GF-D8 (cell line): ENCODE measurements at places on chromosomes 4 and X.

- DNase-seq = no peak
Observed at GRCh38 chr4:14168919-14169318, 541.4 kb upstream of the BOD1L1 start.

DNA sequence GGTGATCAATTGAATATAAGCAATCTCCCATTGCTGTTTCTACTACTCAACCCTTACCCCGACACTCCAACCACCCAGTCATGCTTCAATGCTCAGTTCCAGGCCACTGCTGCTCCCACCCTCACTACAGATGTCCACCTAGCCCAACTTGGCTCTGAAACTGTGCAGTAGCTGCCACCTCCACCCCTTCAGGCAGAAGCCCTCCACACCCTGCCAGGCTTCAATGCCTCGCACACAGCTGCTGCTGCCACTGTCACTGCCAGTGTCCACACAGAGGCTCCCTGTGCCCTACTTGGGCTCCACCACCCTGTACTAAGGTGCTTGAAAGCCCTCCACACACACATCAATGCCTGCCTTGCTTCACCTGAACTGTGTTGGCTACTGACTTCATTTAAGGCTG is 34.6 kb downstream of the LAMTOR3 start:
- no peak for DNase-seq

DNA sequence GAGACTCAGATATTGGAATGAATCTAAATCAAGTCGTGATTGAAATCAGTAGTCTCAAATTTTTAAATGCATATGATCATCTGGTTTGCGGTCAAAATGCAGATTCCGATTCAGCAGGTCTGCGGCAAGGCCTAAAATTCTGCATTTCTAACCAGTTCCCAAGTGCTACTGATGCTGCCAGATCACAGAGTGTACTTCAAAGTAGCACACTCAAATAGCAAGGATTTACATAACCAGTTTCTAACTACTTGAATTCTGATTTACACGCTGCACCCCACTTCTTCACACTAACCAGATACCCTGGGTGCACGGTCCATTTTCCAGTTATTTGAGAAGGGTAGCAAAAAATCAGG is 752 bp downstream of the MBTPS2 start:
- peak; percentile 4 for DNase-seq

GRCh38 chr4:99467887-99468286 is 32.7 kb upstream of the ADH7 start:
- no peak for DNase-seq

GRCh38 chr4:140755774-140756318 is 339 bp downstream of the TBC1D9 start:
- DNase-seq = no peak

GRCh38 chrX:46805270-46805669 is 31.6 kb upstream of the RP2 start:
- no peak for DNase-seq

DNA sequence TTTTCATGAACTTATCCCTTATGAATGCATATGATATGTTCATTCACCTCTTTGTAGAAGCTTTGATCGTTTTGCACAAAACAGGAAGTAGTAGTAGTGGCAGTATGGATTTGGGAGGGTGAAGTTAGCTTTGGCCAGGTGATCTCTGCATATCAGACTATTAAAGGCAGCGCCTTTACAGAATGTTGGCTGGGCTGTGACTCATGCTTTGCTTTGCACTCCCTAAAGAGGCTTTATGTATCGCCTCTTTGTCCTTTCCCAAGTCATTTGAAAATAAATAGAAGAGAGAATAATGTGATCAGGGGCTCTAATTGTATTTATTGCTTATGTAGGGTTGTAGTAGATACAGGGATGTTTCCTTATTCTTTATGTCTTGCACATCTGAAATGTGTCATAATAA is 50.4 kb downstream of the SHROOM3 start:
- no peak for DNase-seq

GRCh38 chr4:38710053-38710452 is 46.1 kb downstream of the KLF3 start:
- no peak for DNase-seq

GRCh38 chr4:7172946-7173345 is 19.4 kb upstream of the SORCS2 start:
- DNase-seq = no peak

DNA sequence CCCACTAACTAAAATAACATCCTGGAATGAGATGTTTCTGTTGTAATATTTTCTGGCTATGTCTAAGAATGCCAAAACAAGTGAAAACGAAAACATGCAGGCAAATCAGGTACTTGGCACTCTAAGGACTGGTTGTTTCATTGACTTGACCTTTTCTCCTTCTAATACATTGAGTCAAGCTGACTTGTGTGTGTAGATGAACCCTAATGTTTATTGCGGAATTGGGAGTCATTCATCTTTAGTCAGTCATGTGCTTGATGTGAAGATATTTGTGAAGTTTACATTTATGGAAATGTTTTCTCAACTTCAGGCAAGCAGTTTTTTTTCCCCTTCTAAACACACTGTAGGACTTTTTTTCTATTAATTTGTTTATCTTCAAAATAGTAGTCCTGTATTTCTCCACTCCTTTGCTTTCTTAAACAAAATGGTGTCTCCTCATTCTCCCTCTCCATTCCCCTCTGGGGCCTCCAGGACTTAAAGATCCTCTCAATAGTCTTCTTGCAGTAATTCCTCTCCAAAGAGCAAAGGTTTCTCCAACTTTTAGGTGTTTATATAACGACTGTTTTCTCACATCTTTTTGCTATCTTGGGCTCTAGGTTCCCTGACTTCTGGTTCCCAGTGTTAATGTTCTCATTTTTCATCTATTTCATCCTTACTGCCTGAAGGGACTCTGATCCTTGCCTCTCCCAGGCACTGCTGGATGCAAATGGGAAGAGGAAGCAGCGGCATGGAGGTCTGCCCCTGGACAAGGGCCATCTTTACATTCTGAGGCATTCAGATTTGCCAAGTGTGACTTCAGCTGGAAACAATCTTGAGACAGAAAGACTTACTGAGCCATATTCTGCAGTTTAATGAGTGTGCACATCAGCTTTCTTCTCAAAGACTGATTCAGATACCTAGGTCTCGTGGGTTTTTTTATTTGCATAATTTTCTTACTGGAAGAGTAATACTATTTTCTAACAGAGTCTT is 166.4 kb downstream of the ARHGAP6 start:
- no peak for DNase-seq

GRCh38 chr4:47567511-47567910 is 82.4 kb downstream of the ATP10D start:
- no peak for DNase-seq

GRCh38 chr4:164935363-164935762 is 42.1 kb downstream of the TRIM61 start:
- DNase-seq = no peak

DNA sequence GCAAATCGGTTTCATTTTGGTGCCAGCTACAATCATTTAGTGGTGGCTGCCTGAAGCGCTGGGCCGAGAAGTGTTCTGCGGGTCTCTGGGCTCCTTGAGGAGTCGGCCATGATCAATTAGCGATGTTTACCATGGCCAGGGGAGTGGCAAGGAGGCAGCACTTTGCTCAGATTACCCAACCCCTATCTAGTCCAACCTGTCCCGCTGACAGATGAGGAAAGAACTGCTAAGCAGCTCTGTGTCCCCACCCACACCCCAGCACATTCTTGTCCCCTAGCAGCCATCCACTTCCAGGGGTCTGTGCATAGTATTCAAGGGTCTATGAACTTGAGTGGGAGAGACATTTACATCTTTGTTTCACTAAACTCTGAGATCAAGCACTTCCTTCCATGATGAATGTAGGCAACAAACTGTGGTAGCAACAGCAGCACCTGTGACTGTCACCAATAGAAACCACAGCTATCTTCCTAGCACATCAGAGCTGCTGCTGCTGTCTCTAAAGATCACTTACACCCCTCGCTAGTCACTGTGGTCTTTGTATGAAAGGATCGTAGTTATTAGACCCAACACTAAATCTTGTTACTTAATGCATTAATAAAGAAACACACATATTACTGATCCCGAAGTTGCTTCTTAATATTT is 331.6 kb downstream of the BCOR start:
- DNase-seq = no peak

- no peak for DNase-seq
Observed at GRCh38 chrX:105266456-105266855, 46.0 kb upstream of the TEX13A start.

GRCh38 chr4:90375081-90375480 is 247.9 kb downstream of the CCSER1 start:
- no peak for DNase-seq

DNA sequence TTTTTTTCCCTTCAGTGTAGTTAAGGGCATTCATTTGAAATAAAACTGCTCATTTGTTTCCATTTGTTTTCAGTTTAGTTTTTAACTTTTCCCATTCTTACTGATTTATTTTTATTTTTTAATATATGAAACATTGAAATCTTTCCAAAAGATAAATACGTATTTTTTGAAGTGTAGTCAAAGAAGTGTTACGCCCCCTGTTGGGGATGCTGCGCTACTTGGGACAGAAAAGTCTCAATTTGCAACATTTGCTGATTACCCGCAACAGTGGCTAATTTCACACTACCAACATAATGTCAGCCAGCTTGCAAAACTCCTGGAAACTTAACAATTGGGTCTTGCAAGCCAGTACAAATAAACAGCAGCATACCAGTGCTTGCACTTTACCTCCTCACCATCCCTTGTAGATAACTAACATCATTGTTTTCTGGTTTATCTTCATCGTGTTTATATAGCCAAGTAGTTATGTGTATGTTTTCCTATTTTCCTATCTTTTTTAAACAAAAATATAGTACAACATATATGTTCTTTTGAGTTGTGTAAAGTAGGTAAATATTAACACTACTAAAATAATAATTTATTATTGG is 158.6 kb downstream of the STPG2 start:
- DNase-seq = no peak

DNA sequence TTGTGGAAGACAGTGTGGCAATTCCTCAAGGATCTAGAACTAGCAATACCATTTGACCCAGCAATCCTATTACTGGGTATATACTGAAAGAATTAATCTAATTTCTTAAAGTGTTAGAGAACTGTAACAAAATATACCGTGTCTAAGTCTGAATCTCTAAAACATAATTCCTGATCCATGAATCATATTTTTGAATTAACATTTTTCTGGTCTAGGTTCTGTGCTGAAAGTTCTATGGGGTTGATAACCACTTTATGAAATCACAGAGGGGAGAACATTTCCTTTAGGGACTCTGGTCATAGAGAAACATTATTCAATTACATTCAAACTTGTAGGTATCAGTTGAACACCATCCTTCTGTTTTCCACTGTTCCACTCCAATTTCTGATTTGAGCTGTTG is 91.9 kb upstream of the ETNPPL start:
- no peak for DNase-seq

DNA sequence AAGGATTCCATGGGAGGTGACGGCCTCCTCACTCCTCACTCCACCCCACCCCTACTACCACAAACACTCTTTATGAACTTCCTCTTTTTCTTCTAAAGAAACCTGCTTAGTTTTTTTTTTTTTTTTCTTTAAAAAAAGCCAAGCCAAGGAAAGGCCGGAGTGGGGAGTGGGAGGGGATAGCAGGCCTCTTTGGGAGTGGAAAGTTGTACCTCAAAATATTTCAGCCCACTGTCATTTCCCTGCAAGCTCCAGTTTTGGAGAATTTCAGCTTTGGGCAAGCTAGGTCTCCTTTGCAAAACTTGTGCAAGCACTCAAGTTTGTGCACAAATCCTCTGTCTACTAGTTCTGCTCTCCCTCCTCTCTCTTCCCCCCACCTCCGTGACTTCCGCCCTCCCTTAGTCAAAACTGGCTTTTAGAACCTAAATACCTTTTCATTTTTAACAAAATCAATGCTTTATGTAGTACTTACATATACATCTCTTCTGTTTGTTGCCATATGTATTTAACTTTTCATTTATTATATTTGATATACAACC is 512 bp upstream of the ANTXR2 start:
- DNase-seq = peak; percentile 88

GRCh38 chr4:127113844-127114362 is 518.9 kb upstream of the INTU start:
- DNase-seq = no peak

DNA sequence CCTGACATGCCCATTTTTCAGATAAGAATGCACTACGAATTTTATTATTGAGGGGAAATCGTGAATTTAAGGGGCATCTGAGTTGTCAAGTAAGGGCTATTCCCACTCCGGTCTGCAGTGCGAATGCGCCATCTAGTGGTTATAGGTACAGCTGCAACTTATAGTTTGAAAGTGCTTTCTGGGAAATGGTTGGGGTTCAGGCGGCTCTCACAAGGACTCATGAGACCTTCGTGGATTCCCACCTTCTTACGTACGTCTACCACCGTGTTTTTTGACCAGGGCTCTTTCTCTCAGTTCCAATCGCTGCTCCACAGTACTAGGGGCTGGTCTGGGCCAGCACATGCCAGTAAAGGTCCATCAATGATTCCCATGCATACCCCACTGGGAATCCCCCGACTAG is 12.3 kb downstream of the MSL3 start:
- DNase-seq = no peak

DNA sequence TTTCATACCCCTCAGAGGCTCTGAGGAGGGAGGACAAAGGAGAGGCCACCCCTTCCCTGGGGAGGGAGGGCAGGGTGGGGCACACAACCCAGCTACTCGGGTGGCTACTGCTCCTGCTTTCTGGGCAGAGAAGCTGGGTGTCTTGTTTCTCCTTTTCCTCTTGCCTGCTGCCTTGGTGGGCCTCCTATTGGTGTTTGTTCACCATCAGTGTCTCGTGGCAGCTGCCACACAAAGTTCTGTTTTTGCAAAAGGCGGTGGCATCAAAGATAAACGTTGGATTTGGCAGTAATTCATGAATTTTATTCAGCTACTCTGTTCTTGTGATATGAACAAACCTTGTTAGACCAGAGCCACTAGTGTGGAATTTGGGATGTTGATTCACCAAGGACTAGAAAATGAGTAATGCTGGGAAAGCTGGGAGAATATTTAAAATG is 153.0 kb upstream of the SCML1 start:
- no peak for DNase-seq

GRCh38 chr4:162700815-162701361 is 465.8 kb downstream of the NAF1 start:
- DNase-seq = no peak

GRCh38 chrX:39249999-39250398 is 448.7 kb downstream of the MID1IP1 start:
- DNase-seq = no peak

GRCh38 chr4:152831416-152831815 is 51.7 kb downstream of the ARFIP1 start:
- no peak for DNase-seq

DNA sequence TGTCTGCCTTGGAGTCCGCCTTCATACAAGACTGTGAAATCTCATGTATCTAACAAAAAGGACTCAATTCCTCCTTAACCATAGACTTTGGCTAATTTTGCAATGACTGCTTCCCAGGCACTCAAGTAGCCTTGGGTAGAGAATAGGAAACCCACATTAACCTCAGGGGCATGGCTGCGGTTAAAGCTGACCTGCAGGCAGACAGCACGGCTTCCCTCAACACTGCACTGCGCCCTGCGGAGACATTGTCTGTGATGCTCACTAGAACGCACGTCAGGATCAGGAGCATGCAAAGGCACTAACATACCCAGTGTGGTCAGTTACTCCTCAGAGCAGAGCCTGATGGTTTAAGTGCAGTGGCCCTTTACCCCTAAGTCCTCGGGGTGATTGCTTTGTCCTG is 10.3 kb upstream of the GPR143 start:
- DNase-seq = peak; percentile 56
